ENCODE measurements at places on chromosomes 3 and 15. TPM values are rescaled to one million over a fixed set of nuclear protein-coding genes. Genes with fewer than 3 reads are reported as not detected.

GRCh38 chr3:108489776-108490175 lies 20.6 kb downstream of the MYH15 start:
- H3K36me3 ChIP-seq = no peaks in the 10 kb centered on the region
- H3K4me1 ChIP-seq = no peaks in the 10 kb centered on the region
- H3K27me3 ChIP-seq = no peaks in the 10 kb centered on the region
- no peak overlapping the region for H3K4me3 ChIP-seq

The SERP1 gene
- total RNA-seq = 273 TPM

DNA sequence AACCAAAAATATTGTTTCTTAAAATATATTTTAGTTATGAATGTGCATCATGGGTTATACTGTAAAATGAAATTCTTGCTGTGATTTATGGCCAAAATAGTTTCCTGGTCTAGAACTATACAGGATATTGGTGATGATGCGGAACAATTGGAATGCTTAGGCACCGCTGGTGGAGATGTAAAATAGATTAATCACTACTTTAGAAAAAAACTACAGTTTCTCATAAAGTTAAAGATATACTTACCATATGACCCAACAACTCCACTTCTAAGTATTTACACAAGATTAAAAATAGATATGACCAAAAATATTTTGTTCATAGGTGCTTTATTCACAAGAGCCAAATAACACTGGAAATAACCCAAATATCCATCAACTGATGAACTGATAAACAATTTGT lies 126.7 kb downstream of the TUSC7 start:
- no peak for DNase-seq
- no peaks in the 10 kb centered on the region for H3K27me3 ChIP-seq
- H3K36me3 ChIP-seq = no peaks in the 10 kb centered on the region
- H3K4me3 ChIP-seq = no peak overlapping the region
- H3K27ac ChIP-seq = no peak overlapping the region
- H3K4me1 ChIP-seq = no peaks in the 10 kb centered on the region

DNA sequence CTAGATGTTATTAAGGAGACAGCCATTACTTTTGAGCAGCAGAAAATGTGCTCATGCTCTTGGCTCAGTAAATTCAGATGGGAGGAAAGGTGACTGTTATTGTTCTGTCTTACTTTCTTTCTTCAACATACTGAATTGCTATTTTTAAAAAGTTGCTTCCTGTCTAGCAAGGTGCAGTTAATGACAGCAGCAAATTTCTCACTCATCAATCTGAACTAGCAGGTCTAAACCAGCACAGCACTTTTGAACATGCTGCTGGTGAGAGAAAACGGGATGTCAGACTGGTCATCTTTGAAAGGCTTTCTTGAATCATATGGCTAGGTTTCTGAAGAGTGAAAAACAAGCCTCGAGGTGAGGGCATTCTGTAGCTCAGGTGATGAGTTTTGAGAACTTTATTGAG lies 384.7 kb downstream of the MFSD1 start:
- no peak overlapping the region for H3K27ac ChIP-seq
- H3K36me3 ChIP-seq = no peaks in the 10 kb centered on the region
- no peak overlapping the region for H3K4me3 ChIP-seq
- H3K27me3 ChIP-seq = no peaks in the 10 kb centered on the region
- no peak for DNase-seq

DNA sequence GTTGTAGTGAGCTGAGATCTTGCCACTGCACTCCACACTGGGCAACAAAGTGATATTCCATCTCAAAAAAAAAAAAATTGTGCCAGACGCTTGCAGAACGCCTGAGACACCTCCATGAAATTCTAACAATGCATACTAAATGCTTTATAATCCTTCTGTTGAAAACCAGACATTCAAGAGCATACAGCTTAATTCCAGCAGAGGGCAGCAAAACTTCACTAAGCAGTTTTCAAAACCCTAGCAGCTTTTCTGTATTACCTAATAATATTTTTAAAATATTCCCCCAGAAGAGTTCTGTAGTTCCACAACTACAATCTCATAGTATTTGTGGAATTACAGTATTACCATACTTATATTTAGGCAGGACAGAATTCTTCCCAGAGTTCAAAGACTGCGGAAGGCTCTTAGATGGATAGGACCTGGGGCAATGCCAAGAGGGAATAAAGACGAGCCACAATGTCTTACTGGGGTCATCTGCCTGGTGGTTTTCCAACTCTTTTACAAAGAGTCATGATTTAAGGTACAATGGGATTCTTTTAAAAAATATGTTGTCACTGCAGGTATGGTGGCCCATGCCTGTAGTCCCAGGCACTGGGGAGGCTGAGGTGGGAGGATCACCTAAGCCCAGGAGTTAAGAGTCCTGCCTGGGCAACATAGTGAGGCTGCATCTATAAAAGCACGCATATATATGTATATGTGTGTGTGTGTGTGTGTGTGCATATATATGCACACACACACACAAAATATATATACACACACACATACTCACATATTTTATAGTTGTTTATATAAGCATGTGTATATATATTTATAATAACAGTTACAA lies 19.6 kb upstream of the TASOR start:
- H3K4me1 ChIP-seq = no peaks in the 10 kb centered on the region
- no peak overlapping the region for H3K4me3 ChIP-seq
- no peaks in the 10 kb centered on the region for H3K36me3 ChIP-seq
- no peak for DNase-seq

- H3K4me3 ChIP-seq = no peak overlapping the region
- no peak for DNase-seq
- no peak overlapping the region for H3K27ac ChIP-seq
- H3K27me3 ChIP-seq = no peaks in the 10 kb centered on the region
Measured at GRCh38 chr15:87477026-87477425, 779.5 kb downstream of the NTRK3 start.

DNA sequence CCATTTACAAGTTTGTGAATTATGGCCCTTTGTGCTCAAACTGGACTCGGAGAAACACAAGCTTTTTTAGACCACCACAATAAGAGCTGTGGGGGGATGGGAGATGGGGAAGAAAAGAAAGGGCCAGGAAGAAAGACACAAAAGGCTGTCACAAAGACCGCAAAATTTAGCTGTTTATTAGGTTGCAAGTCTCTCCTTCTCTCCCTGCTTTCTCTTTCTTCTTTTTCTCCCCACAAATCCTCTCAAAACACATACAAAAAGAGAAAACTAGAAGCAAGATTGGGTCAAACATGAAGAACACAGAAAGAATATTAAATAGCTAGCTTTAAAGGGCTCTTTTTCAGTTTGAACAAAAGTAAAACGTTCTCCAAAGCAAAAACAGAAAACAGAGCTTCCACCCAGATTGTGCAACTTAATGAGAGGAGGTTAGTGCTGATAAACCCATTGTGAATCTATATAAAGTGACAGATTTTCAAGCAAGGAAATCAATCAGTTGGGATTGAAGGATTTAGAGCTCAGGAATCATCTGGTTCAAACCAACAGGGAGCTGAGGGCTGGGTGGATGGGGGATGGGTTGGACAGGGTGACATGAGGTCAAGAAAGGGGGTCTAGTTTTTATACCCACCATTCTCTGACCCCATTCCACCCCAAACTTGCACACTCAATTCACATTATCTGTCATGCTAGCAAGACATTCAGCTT lies 87.3 kb downstream of the DHX30 start:
- no peaks in the 10 kb centered on the region for H3K27me3 ChIP-seq
- H3K36me3 ChIP-seq = no peaks in the 10 kb centered on the region
- DNase-seq = no peak

GRCh38 chr15:48147358-48147757 lies 26.6 kb downstream of the SLC24A5 start:
- H3K4me1 ChIP-seq = no peaks in the 10 kb centered on the region
- no peak overlapping the region for H3K27ac ChIP-seq
- H3K36me3 ChIP-seq = no peaks in the 10 kb centered on the region

The FAH gene
- 164 TPM for total RNA-seq

The TRAK1 gene
- total RNA-seq = 53.7 TPM

GRCh38 chr3:56886314-56886713 lies 84.6 kb upstream of the ARHGEF3 start:
- no peak overlapping the region for H3K27ac ChIP-seq
- no peaks in the 10 kb centered on the region for H3K36me3 ChIP-seq
- no peaks in the 10 kb centered on the region for H3K4me1 ChIP-seq
- DNase-seq = no peak

The SYNPR gene
- not detected for total RNA-seq

GRCh38 chr3:127604035-127604434 lies 5.8 kb downstream of the MCM2 start:
- H3K4me1 ChIP-seq = no peaks in the 10 kb centered on the region
- DNase-seq = no peak
- no peak overlapping the region for H3K27ac ChIP-seq
- no peak overlapping the region for H3K4me3 ChIP-seq

GRCh38 chr3:124034016-124034843 lies 42.3 kb upstream of the ROPN1 start:
- no peak for DNase-seq
- H3K4me1 ChIP-seq = no peaks in the 10 kb centered on the region
- no peaks in the 10 kb centered on the region for H3K27me3 ChIP-seq

DNA sequence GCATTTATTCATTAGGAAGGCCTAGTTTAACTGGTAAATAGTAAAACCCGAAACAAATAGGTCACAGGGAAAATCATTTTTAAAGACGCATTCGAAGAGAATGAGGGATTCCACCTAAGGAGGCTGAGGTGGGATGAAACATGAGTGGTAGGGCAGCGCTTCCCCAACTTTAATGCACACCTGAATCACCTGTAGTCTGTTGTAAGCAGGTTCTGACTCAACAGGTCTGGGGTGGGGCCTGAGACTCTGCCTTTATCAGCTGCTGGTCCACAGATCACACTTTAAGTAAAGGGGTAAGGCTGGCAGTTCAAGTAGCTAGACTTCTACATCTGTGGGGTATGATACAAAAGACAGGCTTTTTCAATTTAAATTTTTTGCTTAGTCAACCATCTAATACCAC lies 223.5 kb upstream of the UBE2E2 start:
- no peaks in the 10 kb centered on the region for H3K4me1 ChIP-seq
- no peaks in the 10 kb centered on the region for H3K27me3 ChIP-seq
- no peak overlapping the region for H3K27ac ChIP-seq
- H3K4me3 ChIP-seq = no peak overlapping the region
- no peak for DNase-seq

DNA sequence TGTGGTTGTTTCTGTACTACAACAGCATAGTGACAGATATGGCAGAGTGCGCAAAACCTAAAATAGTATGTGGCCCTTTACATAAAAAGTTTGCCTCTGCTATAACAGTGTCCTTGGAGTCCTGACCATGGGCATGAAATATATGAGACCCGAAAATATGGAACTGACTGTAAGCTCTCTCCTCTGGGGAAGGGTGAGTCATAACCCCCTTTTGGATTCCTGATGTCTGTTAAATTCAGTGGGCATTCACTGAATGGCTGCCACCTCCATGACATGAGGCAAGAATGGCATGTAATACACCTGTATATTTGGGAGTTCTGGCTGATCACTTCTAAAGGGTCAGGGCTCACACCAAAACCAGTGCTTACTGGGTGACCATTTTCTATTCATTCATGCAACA lies 6.1 kb downstream of the TBC1D2B start:
- H3K4me1 ChIP-seq = peaks cover 22% of the 10 kb centered on the region
- H3K27me3 ChIP-seq = no peaks in the 10 kb centered on the region
- H3K27ac ChIP-seq = peak overlapping the region; percentile 95

The ZBTB20 gene
- 150 TPM for total RNA-seq

- H3K4me1 ChIP-seq = no peaks in the 10 kb centered on the region
- DNase-seq = no peak
- no peaks in the 10 kb centered on the region for H3K27me3 ChIP-seq
- H3K36me3 ChIP-seq = no peaks in the 10 kb centered on the region
- H3K27ac ChIP-seq = no peak overlapping the region
Measured at GRCh38 chr15:32700501-32701150, 17.2 kb upstream of the GREM1 start.

GRCh38 chr15:57159767-57160166 lies 216.5 kb upstream of the CGNL1 start:
- no peaks in the 10 kb centered on the region for H3K4me1 ChIP-seq
- DNase-seq = no peak
- no peak overlapping the region for H3K4me3 ChIP-seq
- H3K36me3 ChIP-seq = no peaks in the 10 kb centered on the region
- no peak overlapping the region for H3K27ac ChIP-seq
- H3K27me3 ChIP-seq = no peaks in the 10 kb centered on the region

DNA sequence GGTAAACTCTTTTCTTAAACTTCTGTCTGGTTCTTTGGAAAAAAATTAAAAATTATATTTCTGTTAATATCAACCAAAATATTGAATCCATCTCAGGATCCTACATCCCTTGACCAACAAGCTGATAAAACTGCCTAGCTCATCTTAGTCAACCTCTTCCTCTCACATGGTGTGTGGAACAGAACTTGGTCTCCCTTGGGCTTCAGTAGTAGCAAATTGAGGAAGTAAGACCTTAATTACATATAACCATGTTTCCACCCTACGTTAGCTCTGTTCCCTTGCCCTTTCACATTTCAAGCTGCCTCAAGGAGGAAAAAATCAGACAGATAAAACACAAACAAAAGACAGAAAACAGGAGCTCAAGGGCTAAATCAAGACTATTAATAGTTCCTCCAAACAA lies 116.4 kb downstream of the GREM1 start:
- DNase-seq = no peak
- H3K27ac ChIP-seq = no peak overlapping the region
- no peaks in the 10 kb centered on the region for H3K27me3 ChIP-seq
- no peaks in the 10 kb centered on the region for H3K36me3 ChIP-seq
- no peaks in the 10 kb centered on the region for H3K4me1 ChIP-seq

DNA sequence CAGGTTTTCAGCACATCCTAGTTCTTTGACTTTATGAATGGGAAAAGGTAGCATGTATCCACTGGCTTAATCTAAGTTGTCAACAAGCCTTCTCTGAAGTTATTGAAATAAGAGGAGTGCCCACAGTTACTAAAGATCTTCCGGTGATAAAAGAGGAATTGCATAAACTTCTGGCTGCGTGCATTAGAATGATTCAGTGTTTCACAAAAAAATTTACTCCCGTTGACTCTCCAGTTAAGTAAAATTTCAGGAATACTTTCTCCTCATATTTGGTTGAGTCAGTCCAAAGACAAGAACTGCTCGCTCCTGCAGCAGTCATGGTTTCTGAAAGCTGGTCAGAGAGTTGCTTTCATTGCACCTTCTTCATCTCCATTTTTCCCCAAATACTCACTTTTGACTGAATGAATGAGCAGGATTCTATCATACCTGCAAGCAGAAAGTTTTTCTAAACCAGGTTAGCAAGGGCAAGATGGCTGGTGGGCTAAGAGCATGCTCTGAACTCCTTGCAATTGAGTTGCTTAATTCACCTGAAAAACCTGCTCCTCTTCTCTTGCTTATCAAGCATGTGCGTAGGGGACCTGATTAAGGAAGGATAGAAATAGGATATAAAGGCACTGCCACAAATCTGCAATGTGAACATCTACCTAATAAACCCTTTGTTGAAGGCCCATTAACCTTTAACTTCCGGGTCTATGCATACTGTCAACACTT lies 64.2 kb upstream of the TIMP4 start:
- H3K27me3 ChIP-seq = no peaks in the 10 kb centered on the region
- no peaks in the 10 kb centered on the region for H3K36me3 ChIP-seq
- H3K27ac ChIP-seq = no peak overlapping the region
- DNase-seq = no peak

The TMEM207 gene
- not detected for total RNA-seq

Measured in breast epithelium (tissue), 4 donors.